Small intestine (tissue), 16 donors: ENCODE measurements at places on chromosomes 16 and 17.

GRCh38 chr16:85712801-85713200 is 24.0 kb upstream of the GINS2 start:
- peak; percentile 40 for DNase-seq

- DNase-seq, result peak; percentile 28
Measured at GRCh38 chr17:82888583-82889495, 49.0 kb upstream of the ZNF750 start.

DNA sequence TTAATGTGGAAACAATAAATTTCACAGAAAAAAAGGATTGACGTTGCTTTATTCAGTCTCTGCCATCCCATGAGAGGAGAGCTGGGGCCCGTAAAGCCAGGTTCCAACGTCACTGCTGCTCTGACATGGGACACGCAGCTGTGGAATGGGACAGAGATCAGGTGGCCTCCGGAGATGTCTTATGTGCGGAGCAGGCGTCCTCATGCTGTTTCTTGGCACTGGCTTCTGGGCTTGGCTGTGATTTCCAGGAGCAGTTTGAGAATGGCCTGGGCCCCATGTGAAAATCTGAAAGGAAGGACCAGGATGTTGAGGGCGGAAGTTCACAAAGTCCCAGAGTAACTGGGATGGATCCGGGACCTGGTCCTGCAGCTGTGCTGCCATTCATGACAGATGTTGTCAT is 32.4 kb downstream of the NDEL1 start:
- DNase-seq, result no peak

DNA sequence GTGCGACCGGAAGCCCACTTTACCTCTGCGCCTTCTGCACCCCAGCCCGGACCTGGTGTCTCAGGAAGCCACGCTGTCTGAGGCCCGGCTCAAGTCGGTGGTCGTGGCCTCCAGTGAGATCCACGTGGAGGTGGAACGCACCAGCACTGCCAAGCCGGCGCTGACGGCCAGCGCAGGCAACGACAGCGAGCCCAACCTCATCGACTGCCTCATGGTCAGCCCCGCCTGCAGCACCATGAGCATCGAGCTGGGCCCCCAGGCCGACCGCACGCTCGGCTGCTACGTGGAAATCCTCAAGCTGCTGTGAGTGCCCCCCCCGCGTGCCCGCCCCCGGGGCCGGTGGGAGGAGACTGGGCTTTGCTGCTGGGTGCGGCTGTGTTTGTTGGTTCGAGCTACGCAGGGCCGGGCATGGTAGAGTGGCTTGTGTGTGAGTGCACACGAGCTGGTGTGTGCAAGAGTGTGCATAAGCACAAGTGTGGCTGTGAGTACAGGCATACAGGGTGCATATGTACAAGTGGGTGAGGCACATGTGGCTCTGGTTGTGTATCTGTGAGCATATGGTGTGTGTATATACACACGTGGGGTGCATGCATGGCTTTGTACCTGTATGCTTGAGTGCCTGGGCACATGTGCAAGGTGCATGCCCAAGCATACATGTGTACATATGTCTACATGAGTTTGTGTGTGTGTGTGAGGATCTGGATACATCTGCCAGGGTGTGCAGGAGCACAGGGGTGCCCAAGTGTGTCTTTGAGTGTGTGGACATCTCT is 100.6 kb upstream of the PLCG2 start:
- DNase-seq, result no peak

GRCh38 chr17:4759776-4760236 is 11.9 kb upstream of the TM4SF5 start:
- DNase-seq, result peak; percentile 97
